ENCODE measurements at places on chromosomes 4 and X. TPM values are rescaled to one million over a fixed set of nuclear protein-coding genes. Genes with fewer than 3 reads are reported as not detected.

PARM1 gene
- total RNA-seq = not detected

DNA sequence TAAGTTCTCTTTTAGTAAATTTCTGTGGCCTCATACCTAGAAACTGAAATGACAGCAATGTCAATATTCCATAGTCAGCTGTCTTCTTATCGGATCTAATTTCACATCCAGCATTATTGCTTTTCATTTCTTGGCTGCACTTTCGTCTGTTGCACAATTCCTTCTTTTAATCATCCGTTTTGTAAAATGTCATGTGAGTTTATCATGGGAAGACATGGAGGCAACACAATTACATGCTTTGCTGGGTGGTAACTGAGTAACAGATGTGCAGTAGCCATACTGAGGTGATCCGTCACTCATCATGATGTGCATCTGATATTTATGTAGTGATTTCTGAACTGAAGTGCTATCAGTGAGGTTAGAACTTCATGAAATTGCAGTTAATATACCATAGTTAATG lies 68.3 kb upstream of the SLC7A11 start:
- H3K4me3 ChIP-seq = no peak overlapping the region
- no peaks in the 10 kb centered on the region for H3K4me1 ChIP-seq
- no peak for DNase-seq
- H3K36me3 ChIP-seq = no peaks in the 10 kb centered on the region
- H3K27ac ChIP-seq = no peak overlapping the region

DNA sequence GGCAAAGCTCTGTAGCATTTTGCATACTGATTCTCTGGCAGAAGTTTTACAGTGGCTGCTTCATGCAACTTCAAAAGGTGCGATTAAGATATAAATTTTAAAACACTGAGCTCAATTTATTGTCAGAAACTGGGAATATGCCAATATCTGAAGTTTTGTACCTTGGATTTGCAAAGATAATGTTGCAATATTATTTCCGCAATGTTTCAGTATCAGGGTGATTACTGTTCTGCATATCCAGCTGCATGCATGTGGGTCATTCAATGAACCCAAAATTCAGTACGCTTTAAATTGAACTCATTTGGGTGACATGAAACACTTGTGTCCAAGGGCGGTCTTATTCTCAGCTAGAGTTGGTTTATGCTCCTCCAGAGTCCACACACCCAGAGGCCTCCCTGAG lies 26.2 kb downstream of the TRMT10A start:
- peaks cover 5% of the 10 kb centered on the region for H3K27me3 ChIP-seq
- H3K36me3 ChIP-seq = no peaks in the 10 kb centered on the region
- H3K27ac ChIP-seq = no peak overlapping the region
- H3K4me3 ChIP-seq = no peak overlapping the region
- no peaks in the 10 kb centered on the region for H3K4me1 ChIP-seq
- no peak for DNase-seq

DNA sequence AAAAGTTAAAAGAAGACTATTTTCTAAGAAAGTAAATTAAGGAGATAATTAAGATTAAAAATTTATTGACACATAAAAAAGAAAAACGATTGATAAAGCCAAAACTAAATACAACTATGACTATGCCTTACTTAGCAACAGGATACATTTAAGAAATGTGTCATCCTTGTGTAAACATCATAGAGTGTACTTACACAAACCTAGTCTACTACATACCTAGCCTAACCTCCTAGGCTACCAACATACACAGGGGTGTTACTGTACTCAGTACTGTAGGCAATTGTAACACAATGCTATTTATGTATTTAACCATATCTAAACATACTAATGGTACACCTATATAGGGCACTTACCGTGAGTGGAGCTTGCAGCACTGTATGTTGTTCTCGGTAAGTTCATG lies 108.3 kb downstream of the ANXA10 start:
- DNase-seq = no peak
- H3K27ac ChIP-seq = no peak overlapping the region
- peaks cover 21% of the 10 kb centered on the region for H3K36me3 ChIP-seq

GRCh38 chrX:100674705-100675104 lies 30.7 kb downstream of the SRPX2 start:
- H3K27me3 ChIP-seq = peaks cover 1% of the 10 kb centered on the region
- H3K4me1 ChIP-seq = no peaks in the 10 kb centered on the region
- H3K36me3 ChIP-seq = no peaks in the 10 kb centered on the region
- no peak overlapping the region for H3K4me3 ChIP-seq

GRCh38 chr4:8053688-8054449 lies 104.7 kb downstream of the ABLIM2 start:
- no peaks in the 10 kb centered on the region for H3K36me3 ChIP-seq
- no peak overlapping the region for H3K27ac ChIP-seq
- H3K4me1 ChIP-seq = no peaks in the 10 kb centered on the region
- no peak for DNase-seq
- H3K27me3 ChIP-seq = no peaks in the 10 kb centered on the region
